ENCODE measurements at places on chromosomes 7 and 10.

- no peak overlapping the region for H3K4me3 ChIP-seq
- H3K36me3 ChIP-seq = no peaks in the 10 kb centered on the region
- DNase-seq = no peak
Observed at GRCh38 chr7:125504848-125505247, 575.2 kb upstream of the POT1 start.

- H3K27me3 ChIP-seq = no peaks in the 10 kb centered on the region
- H3K27ac ChIP-seq = no peak overlapping the region
Observed at GRCh38 chr7:57653262-57653830, 203.4 kb downstream of the ZNF716 start.

- no peak for DNase-seq
- H3K4me3 ChIP-seq = no peak overlapping the region
- H3K4me1 ChIP-seq = peaks cover 7% of the 10 kb centered on the region
Observed at GRCh38 chr7:13042605-13043236, 355.3 kb downstream of the ARL4A start.

GRCh38 chr7:30019960-30020359 is 6.5 kb downstream of the FKBP14 start:
- peaks cover 15% of the 10 kb centered on the region for H3K4me1 ChIP-seq
- no peak for DNase-seq
- H3K27ac ChIP-seq = no peak overlapping the region
- H3K36me3 ChIP-seq = peaks cover 18% of the 10 kb centered on the region

- H3K27ac ChIP-seq = no peak overlapping the region
- peak overlapping the region; percentile 70 for H3K4me3 ChIP-seq
- no peak for DNase-seq
- H3K4me1 ChIP-seq = no peaks in the 10 kb centered on the region
- H3K27me3 ChIP-seq = peaks cover 73% of the 10 kb centered on the region
Observed at GRCh38 chr7:100719523-100720278, 567 bp upstream of the EPO start.

GRCh38 chr7:130904031-130904757 is 170.2 kb upstream of the KLF14 start:
- peaks cover 34% of the 10 kb centered on the region for H3K4me1 ChIP-seq
- peak overlapping the region; percentile 78 for H3K27ac ChIP-seq
- H3K4me3 ChIP-seq = peak overlapping the region; percentile 59
- DNase-seq = no peak
- H3K27me3 ChIP-seq = peaks cover 45% of the 10 kb centered on the region
- no peaks in the 10 kb centered on the region for H3K36me3 ChIP-seq

DNA sequence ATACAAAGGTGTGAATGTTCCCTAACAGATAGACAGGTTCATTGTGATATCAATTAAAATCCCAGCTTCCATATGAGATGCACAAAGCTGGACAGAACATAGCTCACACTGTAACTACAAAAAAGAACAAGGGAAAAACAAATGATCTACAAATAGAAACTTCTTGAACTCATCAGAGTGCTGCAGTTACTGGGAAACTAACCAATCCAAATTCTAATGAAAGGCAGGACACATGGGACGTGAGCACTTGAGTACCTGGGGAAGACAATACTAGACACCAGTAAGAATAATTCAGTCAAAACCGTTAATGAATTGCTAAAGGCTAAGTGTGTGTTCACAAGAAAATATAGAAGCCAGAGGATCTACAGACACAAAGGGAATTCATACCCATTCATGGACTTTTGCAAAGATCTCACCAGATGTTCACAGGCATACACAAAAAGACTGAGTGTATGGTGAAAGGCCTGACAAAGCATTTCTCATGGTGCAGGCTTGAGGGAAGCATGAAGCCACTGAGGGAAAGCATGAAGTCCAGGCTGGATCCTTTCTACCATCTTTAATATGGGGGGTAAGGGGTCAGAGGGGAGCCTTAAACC is 7.8 kb upstream of the GPR22 start:
- no peak for DNase-seq
- H3K4me3 ChIP-seq = no peak overlapping the region
- H3K36me3 ChIP-seq = peaks cover 12% of the 10 kb centered on the region
- H3K4me1 ChIP-seq = no peaks in the 10 kb centered on the region

- no peaks in the 10 kb centered on the region for H3K27me3 ChIP-seq
- no peaks in the 10 kb centered on the region for H3K36me3 ChIP-seq
- DNase-seq = no peak
- no peak overlapping the region for H3K4me3 ChIP-seq
- peaks cover 12% of the 10 kb centered on the region for H3K4me1 ChIP-seq
Observed at GRCh38 chr10:3538656-3539531, 246.1 kb downstream of the KLF6 start.

DNA sequence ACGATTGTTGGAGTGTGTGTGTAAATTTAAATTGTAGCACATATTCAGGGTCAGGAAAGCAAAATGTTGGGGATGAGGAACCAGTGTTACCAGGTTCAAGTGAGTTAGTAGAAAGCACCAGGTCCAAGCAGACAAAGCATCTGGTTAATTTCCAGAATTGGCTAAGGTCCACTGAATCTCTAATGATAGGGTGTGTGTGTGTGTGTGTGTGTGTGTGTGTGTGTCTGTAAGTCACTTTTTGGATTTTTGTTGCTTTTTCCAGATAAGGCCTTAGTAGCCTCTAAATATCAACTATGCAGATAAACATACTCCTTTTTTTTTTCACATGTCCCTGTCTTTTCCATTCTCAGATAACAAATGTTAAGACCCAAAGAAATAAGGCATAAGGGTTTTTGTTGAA is 36.6 kb upstream of the FMC1 start:
- H3K27me3 ChIP-seq = no peaks in the 10 kb centered on the region
- DNase-seq = no peak
- H3K4me3 ChIP-seq = no peak overlapping the region
- H3K36me3 ChIP-seq = peaks cover 19% of the 10 kb centered on the region
- no peaks in the 10 kb centered on the region for H3K4me1 ChIP-seq

GRCh38 chr10:12420530-12421120 is 71.3 kb downstream of the CAMK1D start:
- H3K4me3 ChIP-seq = no peak overlapping the region
- DNase-seq = no peak
- H3K36me3 ChIP-seq = peaks cover 9% of the 10 kb centered on the region
- peaks cover 12% of the 10 kb centered on the region for H3K4me1 ChIP-seq
- H3K27ac ChIP-seq = no peak overlapping the region

GRCh38 chr7:33190688-33191304 is 61.4 kb downstream of the BBS9 start:
- no peaks in the 10 kb centered on the region for H3K27me3 ChIP-seq
- H3K4me1 ChIP-seq = peaks cover 18% of the 10 kb centered on the region
- no peak overlapping the region for H3K4me3 ChIP-seq
- no peak for DNase-seq
- peak overlapping the region; percentile 53 for H3K27ac ChIP-seq

DNA sequence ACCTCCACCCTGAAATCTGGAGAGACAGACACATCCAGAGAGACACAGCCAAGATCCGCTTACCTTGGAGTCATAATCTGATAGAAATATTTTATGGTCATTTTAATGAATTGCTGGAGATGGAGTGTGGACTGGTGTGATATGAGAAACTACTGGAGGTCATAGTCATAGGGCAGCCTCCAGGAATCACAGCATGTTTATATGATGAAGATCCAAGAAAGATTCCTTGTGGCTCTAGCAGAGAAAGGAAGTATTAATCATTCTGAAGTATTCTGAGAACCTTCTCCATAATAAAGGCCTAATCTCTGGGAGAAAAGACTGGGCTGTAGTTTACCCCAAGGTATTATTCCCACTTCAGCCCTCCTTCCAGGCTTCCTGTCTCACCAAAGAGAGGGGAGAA is 38.0 kb downstream of the POLR1F start:
- H3K4me3 ChIP-seq = no peak overlapping the region
- no peak overlapping the region for H3K27ac ChIP-seq
- H3K36me3 ChIP-seq = no peaks in the 10 kb centered on the region
- no peaks in the 10 kb centered on the region for H3K4me1 ChIP-seq
- H3K27me3 ChIP-seq = peaks cover 4% of the 10 kb centered on the region

DNA sequence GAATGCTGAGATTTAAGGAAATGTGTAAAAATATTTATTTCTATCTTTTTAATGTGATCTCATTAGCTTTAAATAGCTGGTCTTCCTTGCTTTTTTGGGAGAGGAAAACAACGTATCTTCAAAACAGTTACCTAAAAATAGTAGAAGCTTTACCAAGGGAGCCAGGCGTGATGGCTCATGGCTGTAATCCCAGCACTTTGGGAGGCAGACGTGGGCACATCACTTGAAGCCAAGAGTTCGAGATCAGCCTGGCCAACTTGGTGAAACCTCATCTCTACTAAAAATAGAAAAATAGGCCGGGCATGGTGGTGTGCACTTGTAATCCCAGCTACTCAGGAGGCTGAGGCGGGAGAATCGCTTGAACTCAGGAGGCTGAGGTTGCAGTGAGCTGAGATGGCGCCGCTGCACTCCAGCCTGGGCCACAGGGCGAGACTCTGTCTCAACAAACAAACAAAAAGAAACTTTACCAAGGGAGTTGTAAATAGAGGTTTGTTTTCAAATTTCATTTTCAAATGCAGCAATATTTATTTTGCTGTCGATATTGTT is 48.4 kb upstream of the ITGB1 start:
- peaks cover 7% of the 10 kb centered on the region for H3K27me3 ChIP-seq
- peak overlapping the region; percentile 91 for H3K27ac ChIP-seq
- no peak overlapping the region for H3K4me3 ChIP-seq
- DNase-seq = no peak
- H3K36me3 ChIP-seq = no peaks in the 10 kb centered on the region
- H3K4me1 ChIP-seq = peaks cover 21% of the 10 kb centered on the region

- H3K4me3 ChIP-seq = no peak overlapping the region
- H3K36me3 ChIP-seq = no peaks in the 10 kb centered on the region
- peaks cover 9% of the 10 kb centered on the region for H3K27me3 ChIP-seq
- H3K27ac ChIP-seq = no peak overlapping the region
Observed at GRCh38 chr10:62907470-62908212, 91.5 kb upstream of the EGR2 start.

DNA sequence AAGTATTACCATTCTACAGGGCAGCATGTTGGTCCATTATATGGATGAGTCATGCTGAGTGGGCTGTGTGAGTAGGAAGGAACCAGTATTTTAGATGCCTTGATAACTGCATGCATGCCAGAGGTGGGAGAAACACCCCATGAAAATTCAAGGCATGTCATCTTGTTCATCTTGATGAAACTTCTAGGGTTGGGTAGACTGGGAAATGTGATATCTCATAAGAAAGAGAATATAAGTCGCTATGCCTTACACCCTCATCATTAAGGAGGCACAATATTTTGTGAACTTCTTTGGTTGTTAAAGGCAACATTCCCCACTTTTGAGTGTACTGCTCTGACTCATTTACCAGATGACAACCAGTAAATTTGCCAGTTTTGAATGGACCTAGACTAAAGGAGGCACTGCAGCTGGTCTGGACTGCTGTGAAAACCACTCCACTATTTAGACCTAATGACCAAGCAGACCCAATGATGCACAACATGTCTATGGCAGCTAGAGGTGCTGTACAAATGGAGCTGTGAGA is 48.0 kb downstream of the ZNF365 start:
- peaks cover 39% of the 10 kb centered on the region for H3K27me3 ChIP-seq
- no peaks in the 10 kb centered on the region for H3K4me1 ChIP-seq
- no peaks in the 10 kb centered on the region for H3K36me3 ChIP-seq
- no peak overlapping the region for H3K4me3 ChIP-seq

GRCh38 chr7:1409555-1409954 is 49.7 kb downstream of the MICALL2 start:
- DNase-seq = no peak
- H3K4me3 ChIP-seq = no peak overlapping the region

DNA sequence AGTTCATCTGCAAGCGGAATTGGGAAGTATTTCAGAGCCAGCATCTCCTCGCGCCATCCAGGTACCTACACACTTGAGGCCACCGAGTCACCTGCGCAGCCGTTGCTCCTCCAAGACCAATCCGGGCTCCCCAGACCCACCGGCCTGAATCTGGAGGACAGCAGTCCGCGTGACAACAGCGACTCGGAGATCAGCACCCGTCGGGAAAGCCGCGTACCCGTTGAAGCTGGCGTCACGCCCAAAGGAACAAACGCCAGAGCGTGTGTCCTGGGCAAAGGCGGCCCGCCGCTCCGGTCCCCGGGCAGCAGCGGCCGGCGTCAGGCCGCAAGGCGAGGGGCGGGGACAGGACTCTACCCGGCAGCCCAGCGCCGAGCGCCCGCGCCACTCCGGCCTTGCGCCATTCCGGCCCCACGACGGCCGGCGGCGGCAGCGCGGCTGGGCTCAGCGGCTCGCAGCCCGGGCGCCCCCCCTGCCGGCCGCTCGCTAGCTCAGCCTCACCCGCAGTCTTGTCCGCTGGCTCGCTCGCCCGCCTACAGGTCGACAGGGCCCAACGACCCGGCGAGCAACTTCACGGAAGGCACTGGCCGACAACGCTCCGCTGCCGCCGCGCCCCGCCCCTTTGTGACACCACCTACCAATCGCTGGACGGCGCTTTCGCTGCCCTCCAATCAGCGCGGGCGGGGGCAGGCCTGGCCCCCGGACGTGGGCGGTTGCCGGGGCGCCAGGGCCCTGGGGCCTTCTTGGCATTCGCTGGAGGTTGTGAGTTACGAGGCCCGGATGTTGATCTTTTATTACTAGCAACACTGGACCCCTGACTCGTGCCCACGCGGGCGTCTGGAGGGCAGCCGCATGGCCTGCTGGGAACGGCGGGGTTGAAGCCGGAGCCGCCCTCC is at the start of gene ZFAND4:
TSS of gene ZFAND4 (minus strand) at position 592 of the 893 bp plus-strand sequence. CDS start 9,047 bp downstream, outside the sequence.
- DNase-seq = peak; percentile 97
- H3K27ac ChIP-seq = peak within 1 kb of the TSS; percentile 92
- no peaks in the 10 kb centered on the region for H3K36me3 ChIP-seq
- H3K27me3 ChIP-seq = peaks cover 2% of the 10 kb centered on the region
- peak within 1 kb of the TSS; percentile 99 for H3K4me3 ChIP-seq
- peaks cover 8% of the 10 kb centered on the region for H3K4me1 ChIP-seq

GRCh38 chr10:125559210-125559609 is 123.8 kb downstream of the TEX36 start:
- no peak overlapping the region for H3K27ac ChIP-seq
- no peaks in the 10 kb centered on the region for H3K36me3 ChIP-seq
- H3K4me3 ChIP-seq = no peak overlapping the region
- peaks cover 28% of the 10 kb centered on the region for H3K4me1 ChIP-seq
- H3K27me3 ChIP-seq = peaks cover 31% of the 10 kb centered on the region

DNA sequence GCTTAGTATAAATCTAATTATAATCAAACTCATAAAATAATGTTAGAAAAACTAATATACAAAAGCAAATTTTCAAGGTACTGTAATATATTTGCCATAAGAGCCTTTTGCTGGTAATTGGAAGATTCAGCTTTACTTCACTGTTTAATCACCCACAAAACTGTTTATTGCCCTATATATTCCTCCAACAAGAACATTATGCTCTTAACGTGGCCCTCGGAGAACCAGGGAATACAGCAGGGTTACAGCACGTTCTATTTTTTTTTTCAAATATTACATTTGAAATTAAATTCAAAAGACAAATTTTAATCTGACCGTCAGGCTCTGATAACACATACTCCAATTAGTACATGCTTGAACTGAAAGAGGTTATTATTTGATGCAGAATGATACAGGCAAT is 336.3 kb upstream of the LRRN3 start:
- H3K27me3 ChIP-seq = no peaks in the 10 kb centered on the region
- no peak overlapping the region for H3K4me3 ChIP-seq
- H3K4me1 ChIP-seq = peaks cover 6% of the 10 kb centered on the region
- DNase-seq = no peak

- no peaks in the 10 kb centered on the region for H3K27me3 ChIP-seq
- no peak overlapping the region for H3K27ac ChIP-seq
- H3K4me3 ChIP-seq = no peak overlapping the region
Observed at GRCh38 chr10:115745943-115746342, 527.1 kb downstream of the GFRA1 start.

All from type B pancreatic cell (in vitro differentiated cells).